ENCODE measurements at places on chromosomes 12 and 14. TPM values are rescaled to one million over a fixed set of nuclear protein-coding genes. Genes with fewer than 3 reads are reported as not detected.

The TMEM132C gene
- total RNA-seq, result not detected

DNA sequence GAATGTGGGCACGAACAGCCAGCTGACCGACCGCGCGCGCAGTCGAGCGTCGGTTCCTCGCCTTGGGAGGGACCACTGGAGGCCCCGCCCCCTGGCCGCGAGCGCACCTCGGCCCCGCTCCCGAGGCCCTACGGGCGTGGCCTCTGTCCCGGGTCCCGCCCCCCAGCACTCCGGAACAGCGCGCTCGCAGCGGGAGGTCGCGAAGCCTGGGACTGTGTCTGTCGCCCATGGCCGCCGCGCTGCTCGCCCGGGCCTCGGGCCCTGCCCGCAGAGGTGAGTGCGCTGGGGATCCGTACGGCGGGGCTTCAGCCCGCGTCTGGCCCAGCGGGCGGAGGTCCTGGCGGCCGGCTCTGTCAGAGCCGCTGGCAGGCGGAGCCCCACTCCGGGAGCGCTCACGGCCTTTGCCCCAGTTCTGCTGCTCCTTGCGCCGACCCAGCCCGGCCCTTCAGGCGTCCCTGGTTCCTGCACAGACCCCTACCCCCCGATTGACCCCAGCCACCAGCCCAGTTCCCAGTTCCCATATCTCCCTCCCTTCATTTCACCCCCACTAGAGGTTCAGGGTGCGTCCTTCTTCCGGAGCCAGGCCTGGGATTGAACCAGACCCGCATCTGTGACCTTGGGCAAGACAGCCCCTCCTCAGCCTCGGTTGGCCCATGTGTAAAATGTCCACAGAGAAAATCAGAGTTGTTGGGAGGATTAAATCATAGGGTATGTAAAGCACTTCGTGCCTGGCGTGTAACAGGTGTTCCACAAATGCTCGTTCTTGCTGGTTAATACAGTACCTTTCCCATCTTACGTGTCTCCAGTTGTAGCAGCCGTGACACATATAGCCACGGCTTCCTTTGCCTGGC lies at the start of gene ACADS:
TSS of gene ACADS (plus strand) at position 168 of the 851 bp plus-strand sequence. CDS start at position 228, 60 bp downstream.
- peaks cover 21% of the 10 kb centered on the region for H3K36me3 ChIP-seq
- no peaks in the 10 kb centered on the region for H3K27me3 ChIP-seq

The VRTN gene
- not detected for total RNA-seq

- DNase-seq, result no peak
- H3K4me1 ChIP-seq, result no peaks in the 10 kb centered on the region
- no peaks in the 10 kb centered on the region for H3K36me3 ChIP-seq
- H3K4me3 ChIP-seq, result no peak overlapping the region
- no peaks in the 10 kb centered on the region for H3K27me3 ChIP-seq
Measured at GRCh38 chr14:103444837-103445524, 59.8 kb downstream of the MARK3 start.

The AMN gene
- 16.7 TPM for total RNA-seq

Measured in right lobe of liver (tissue), 6 donors.